Hematopoietic multipotent progenitor cell treated with erythropoietin and hydrocortisone succinate and interleukin-3 and kit ligand, for 17 days (in vitro differentiated cells): ENCODE measurements at places on chromosomes 7 and 10.
A peak's percentile ranks its signal among the peaks of the same experiment; 100 is the strongest.

DNA sequence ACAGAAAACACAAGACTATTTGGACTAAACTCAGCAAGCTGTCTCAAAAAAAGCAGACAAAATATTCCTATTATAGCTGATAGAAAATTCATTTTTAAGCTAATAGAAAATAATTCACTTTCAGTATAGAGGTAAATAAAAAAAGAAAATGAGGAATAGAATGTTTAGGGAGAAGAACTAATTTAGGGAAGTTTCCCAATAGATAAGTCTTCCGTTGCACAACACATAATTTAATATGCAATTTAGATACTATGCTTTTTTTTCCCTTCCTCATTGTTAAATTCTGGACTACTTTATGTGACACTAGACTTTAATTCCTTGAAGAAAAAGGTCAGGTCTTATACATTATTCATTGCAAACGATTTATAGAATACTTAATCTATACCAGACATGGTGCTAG, 10.3 kb downstream of the PNPLA8 start:
- DNase-seq: no peak

GRCh38 chr7:13532028-13532753, 457.3 kb downstream of the ETV1 start:
- DNase-seq: no peak

DNA sequence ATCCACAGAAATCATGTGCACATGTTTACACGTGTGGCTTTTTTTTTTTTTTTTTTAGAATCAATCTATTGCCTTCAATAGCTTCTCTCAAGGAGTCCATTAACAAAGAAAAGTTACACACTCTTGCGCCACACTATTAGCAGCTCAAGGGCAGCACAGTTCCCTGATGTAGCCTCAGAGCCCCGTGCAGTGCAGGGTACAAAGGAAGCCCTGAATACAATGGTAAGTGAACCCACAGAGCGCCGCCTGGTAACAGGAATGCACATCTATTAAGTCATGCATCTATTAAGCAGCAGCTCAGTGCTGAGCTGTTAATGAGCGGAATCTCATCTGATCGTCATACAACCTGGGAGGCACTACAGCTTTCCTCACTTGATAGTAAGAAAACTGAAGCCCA, 113.7 kb upstream of the PDLIM1 start:
- no peak for DNase-seq

DNA sequence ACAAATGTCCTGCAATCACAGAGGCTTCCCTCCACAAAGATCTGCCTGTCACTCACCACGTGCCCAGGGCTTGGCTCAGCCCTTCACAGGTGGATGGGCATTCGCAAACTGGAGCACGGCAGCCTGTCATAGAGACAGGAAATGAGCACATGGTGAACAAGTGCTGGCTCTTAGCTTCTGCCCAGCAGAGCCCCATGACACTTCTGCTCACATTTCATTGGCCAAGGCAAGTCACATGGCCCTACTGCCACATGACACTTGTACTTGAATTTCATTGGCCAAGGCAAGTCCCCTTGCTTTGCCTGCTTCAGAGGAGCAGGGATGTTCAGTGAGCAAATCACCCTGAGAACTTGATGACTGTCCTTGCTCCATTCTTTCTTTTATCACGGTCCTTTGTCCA, 110.8 kb upstream of the PPP2R2D start:
- DNase-seq: no peak

GRCh38 chr7:55774327-55775050, 88.1 kb downstream of the SEPTIN14 start:
- no peak for DNase-seq

GRCh38 chr10:44928462-44928861, 17.3 kb downstream of the TMEM72 start:
- DNase-seq: no peak

- DNase-seq: no peak
These were observed 2.9 kb downstream of the CPXM2 start for GRCh38 chr10:123888751-123889150.

DNA sequence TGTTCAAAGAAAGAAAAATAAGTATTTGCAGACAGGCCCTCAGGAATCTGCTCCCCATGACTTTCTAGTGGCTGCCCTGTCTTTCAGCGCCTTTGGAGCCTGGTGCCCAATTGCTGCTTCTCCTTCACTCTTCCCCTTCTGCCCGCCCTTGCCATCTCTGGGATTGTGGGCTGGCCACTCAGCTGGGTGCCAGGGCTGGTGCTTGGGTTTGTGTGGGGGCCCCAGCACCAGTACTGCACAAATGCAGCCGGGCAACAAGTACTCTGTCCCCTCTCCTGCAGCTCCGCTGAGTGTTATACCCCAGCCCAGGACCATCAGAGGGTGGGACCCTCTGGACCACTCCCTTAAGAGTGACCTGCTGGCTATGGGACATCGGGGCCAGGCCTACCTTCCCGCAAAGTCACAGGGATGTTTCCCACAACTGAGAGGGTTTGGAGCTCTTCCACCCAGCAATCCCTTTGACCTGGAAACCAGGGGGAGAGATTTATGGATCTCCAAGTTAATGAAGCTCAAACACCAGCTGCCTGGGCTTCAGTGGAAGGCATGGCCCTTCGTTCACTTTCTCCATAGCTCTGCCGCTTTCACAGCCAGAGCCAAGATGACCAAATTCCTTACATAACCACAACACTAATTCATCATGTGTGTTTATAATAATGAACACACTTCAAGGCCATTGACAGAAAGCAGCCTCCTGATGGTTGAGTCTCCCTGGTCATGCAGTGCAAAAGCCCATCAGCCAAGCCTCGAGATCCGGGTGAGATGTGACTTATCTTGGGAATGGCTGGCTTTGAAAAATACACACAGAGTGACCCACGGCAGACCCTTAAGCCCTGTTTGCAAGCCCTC, 313.9 kb upstream of the ZNF32 start:
- DNase-seq: no peak

GRCh38 chr7:26100406-26101339, 51.3 kb upstream of the NFE2L3 start:
- DNase-seq: no peak

- no peak for DNase-seq
These were observed 102.5 kb upstream of the CCDC6 start for GRCh38 chr10:60008816-60009215.

GRCh38 chr10:97858001-97858439, 8.4 kb downstream of the GOLGA7B start:
- DNase-seq: no peak

DNA sequence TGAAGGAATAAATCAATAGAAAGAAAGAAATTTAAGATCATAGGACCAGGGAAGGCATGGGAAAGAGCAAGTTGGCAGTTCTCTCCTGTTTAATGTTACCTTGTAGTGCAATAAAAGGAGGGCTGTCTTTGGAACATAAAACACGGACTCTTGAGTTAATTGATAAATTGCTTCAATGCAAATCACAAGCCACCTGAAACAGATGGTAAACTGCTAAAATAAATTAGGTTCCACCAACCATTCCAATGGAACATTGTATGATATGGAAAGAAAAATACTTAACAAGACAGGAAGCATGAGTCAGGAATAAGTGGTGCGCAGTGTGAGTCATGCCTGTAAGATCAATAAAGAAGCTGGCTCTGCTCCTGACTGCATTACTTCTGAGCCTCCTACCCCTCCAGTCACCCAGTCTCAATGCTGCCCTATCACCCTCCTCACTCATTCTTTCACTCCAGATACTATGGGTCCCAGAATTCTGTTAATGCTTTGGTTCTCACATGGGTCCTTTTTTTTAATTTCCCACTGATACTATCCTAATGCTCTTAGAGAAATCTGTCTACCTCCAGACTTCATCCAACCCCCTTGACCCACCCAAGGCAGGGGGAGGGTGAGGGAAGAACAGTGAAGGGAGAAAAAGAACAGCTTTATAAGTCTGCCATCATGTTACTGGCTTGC, 78.9 kb downstream of the LRRC17 start:
- DNase-seq: no peak

DNA sequence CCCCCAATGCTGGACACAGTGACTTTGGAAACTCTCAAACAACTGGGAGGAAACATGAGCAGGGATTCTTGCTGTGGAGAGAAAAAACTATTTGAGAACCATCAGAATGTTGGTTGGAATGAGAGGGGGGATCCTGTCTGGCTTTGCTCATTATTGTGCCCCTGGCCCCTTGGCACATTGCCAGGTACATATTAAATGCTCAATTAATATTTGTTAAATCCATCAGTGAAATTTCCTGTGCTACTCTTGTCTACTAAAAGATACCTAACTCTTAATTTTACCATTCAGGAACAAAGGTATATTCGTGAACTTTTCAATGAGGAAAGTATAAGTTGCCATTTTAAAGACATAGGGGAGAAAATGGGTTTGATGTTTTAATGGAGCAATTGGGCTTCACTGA, 329.4 kb downstream of the OTUD1 start:
- no peak for DNase-seq

- no peak for DNase-seq
These were observed 48.3 kb downstream of the TMEM270 start for GRCh38 chr7:73909051-73909941.

DNA sequence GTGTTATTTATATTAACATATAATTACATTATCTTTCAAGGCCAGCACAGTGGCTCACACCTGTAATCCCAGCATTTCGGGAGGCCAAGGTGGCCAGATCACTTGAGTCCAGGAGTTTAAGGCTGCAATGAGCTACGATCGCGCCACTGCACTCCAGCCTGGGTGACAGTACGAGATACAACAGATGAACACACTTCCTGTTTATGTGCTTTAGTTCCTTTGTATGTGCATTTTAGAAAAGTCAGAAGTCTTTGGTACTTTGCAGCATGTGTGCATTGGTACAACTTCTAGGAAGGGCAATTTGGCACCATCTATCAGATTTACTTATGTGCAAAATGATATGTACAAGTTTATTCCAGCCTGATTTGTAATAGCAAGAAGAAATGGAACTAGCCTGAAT, 13.3 kb downstream of the SLC35G1 start:
- no peak for DNase-seq

DNA sequence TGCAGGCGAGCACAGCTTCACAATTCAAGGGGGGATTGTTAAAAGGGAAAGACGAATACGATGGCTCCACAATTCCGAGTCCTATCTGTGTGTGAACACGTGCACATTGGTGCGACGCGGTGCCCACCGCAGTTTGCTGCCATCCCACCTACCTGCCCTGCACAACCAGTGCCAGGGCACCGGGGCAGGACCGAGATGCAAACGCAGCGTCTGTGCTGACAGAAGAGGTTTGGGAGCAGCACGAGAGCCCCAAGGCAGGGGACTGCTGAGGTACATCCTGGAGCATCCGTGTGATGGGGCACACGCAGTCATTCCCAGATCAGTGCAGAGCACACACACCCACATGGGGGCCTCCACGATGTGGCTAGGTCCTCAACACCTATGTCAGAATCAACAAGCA, 221.3 kb downstream of the DNAJB6 start:
- DNase-seq: no peak

GRCh38 chr7:95874541-95875265, 102.3 kb downstream of the DYNC1I1 start:
- DNase-seq: no peak

DNA sequence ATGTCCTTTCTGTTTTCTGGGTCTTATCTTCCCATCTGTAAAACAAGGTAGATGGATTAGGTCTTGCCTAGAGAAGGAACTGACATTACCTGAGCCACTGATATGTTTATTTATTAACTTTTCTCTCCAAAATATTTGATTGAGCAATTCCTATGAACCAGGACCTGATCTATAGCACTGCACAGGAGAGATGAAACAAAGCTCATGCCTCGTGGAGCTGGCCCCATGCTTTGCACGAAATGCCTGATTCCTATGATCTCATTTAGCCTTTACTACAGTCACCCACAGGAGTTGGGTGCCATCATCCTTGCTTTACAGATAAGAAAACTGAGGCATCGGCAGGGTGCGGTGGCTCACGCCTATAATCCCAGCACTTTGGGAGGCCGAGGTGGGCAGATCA, 48.2 kb upstream of the ZMIZ1 start:
- no peak for DNase-seq

DNA sequence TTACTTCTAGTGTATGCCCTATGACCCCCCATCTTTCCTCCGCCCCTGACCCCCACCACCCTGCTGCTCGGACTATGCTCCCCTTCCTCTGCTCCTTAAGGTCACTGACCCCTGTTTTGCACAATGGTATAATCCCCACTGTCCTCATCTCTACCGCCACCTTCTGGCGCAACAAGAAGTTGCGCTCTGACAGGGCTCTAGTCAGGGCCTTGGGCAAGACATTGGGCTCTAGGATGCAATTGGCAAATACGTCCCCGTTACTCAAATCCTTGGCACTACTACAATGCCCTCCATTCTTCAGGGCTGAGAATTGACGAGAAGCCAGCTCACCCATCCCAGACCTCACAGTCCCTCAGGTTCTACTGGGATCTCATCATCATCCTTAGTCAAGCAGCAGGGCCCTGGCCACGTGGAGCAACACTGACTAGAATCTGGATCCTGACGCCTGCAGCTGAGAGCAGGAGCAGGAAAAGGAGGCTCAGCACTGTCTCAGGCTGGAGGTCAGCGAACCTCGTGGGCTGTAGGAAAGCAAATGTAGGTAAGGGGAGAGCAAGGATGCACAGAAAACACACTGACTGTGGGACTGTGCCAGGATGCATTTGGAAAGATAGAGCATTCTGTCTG, 10.6 kb downstream of the LRIT2 start:
- DNase-seq: peak; percentile 13

- DNase-seq: no peak
These were observed 8.2 kb upstream of the STARD3NL start for GRCh38 chr7:38169847-38170246.

DNA sequence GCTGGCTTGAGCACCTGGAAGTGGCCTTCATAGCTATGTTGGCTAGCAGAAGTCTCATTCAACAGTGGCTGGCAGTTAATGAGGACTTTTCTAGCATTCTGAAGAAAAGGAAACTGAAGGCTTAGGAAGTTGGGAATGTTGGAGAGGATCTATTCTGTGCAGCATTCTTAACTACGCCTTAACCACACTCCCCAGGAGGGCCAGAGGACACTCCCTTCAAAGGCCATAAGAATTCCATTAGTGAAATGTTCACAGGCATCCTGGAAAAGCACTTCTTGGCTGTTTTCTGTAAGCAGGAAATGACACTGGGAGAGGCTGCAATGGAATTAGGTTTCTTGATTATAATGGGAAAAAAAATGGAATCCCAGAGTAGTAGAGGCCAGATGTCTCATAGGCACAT, 188.9 kb downstream of the ARHGAP12 start:
- DNase-seq: no peak

DNA sequence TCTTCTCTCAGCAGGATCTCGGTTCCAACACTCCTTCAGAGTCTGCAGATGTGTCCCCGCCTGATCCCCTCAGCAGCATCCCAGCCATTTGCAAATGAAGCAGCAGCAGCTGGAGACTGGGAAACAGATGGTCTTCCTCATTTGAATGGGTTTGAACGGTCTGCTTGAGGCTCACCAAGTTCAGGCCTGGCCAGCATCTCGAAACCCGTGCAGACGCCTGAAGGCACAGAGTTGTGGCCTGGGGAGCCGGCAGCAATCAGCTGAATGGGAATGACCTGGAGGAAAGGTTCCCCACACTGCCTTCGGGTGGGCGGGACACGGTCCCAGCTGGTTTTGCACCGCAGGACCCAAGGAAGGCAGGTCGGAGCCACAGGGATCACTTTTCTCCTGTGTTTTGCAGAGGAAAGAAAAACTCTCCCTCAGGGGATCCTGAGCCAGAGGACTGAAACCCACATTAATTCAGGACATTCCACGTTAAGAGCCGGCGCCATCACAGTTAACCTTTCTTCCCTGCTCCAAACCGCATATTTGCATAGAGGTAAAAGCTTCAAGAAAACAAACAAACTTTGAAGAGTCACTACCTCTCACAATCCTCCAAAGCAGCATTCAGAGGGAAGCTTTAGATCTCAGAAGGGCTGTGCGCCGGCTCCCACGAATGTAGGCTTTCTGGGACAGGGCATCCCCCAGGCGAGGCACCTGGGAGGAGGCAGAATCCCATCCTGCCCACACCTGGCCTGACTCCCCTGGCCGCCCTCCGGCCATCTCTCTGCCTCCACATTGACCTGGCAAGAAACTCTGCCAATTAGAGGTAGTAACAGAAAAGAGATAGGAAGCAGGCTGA, 17.7 kb downstream of the FGFR2 start:
- no peak for DNase-seq
